ENCODE measurements at places on chromosomes 7 and 10.

- H3K4me1 ChIP-seq = peaks cover 21% of the 10 kb centered on the region
- no peak overlapping the region for H3K4me3 ChIP-seq
- H3K27ac ChIP-seq = no peak overlapping the region
- H3K27me3 ChIP-seq = peaks cover 63% of the 10 kb centered on the region
Measured at GRCh38 chr7:128362670-128363069, 1.2 kb upstream of the PRRT4 start.

- no peak overlapping the region for H3K27ac ChIP-seq
- H3K27me3 ChIP-seq = no peaks in the 10 kb centered on the region
- DNase-seq = no peak
- H3K36me3 ChIP-seq = peaks cover 35% of the 10 kb centered on the region
- H3K4me1 ChIP-seq = no peaks in the 10 kb centered on the region
Measured at GRCh38 chr7:7236041-7236440, 53.7 kb downstream of the C1GALT1 start.

- DNase-seq = no peak
- no peaks in the 10 kb centered on the region for H3K4me1 ChIP-seq
- no peaks in the 10 kb centered on the region for H3K27me3 ChIP-seq
- H3K4me3 ChIP-seq = no peak overlapping the region
Measured at GRCh38 chr7:147472556-147472955, 1118.0 kb upstream of the C7orf33 start.

DNA sequence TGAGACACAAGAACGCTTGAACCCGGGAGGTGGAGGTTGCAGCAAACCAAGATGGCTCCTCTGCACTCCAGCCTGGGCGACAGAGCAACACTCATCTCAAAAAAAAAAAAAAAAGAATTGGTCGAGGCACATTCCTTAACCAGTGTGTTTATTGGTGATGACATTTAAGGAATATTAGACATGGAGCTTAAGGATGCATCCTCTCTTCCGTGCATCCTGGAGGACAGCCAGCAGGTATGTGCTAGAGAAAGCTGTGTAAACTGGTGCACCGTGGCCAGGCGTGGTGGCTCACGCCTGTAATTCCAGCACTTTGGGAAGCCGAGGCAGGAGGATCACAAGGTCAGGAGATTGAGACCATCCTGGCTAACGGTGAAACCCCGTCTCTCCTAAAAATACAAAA is 11.8 kb downstream of the ZKSCAN1 start:
- no peak overlapping the region for H3K27ac ChIP-seq
- peaks cover 71% of the 10 kb centered on the region for H3K36me3 ChIP-seq
- H3K4me1 ChIP-seq = no peaks in the 10 kb centered on the region
- no peak overlapping the region for H3K4me3 ChIP-seq

- no peak overlapping the region for H3K4me3 ChIP-seq
- peak; percentile 64 for DNase-seq
- H3K27me3 ChIP-seq = peaks cover 30% of the 10 kb centered on the region
- H3K27ac ChIP-seq = no peak overlapping the region
Measured at GRCh38 chr10:69413221-69413865, 3.4 kb downstream of the TACR2 start.

GRCh38 chr10:29023678-29024077 is 265.2 kb upstream of the LYZL1 start:
- no peak overlapping the region for H3K4me3 ChIP-seq
- peaks cover 34% of the 10 kb centered on the region for H3K27me3 ChIP-seq
- no peaks in the 10 kb centered on the region for H3K36me3 ChIP-seq
- DNase-seq = no peak
- no peak overlapping the region for H3K27ac ChIP-seq

- no peak overlapping the region for H3K4me3 ChIP-seq
- peaks cover 3% of the 10 kb centered on the region for H3K4me1 ChIP-seq
- no peaks in the 10 kb centered on the region for H3K36me3 ChIP-seq
- DNase-seq = no peak
- H3K27me3 ChIP-seq = no peaks in the 10 kb centered on the region
Measured at GRCh38 chr7:38016567-38016966, 96.1 kb downstream of the EPDR1 start.

DNA sequence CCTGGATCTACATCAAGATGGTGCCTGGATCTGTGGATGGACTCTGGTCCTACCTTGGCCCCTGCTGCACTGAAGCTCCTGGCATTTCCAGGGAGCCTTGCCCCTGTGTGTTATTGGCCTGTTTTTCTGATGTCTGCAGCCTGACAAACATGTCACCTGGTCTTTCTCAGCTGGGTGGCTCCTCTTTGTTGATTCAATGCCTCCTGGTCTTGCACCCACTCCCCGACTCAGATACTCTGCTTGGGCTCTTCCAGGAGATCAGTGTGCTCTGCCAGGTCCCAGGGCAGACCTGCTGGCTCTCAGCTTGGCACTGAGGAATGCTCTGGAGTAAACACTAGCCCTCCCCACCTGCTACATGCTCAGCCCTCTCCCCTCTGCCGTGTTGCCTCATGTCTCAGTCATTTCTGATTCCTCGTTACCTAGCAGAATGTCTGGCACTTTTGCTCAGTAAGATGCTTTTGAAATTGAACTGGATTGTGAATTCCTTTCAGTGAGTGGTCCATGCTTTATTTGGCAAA is 253.3 kb upstream of the BMPER start:
- H3K27ac ChIP-seq = no peak overlapping the region
- no peak for DNase-seq

DNA sequence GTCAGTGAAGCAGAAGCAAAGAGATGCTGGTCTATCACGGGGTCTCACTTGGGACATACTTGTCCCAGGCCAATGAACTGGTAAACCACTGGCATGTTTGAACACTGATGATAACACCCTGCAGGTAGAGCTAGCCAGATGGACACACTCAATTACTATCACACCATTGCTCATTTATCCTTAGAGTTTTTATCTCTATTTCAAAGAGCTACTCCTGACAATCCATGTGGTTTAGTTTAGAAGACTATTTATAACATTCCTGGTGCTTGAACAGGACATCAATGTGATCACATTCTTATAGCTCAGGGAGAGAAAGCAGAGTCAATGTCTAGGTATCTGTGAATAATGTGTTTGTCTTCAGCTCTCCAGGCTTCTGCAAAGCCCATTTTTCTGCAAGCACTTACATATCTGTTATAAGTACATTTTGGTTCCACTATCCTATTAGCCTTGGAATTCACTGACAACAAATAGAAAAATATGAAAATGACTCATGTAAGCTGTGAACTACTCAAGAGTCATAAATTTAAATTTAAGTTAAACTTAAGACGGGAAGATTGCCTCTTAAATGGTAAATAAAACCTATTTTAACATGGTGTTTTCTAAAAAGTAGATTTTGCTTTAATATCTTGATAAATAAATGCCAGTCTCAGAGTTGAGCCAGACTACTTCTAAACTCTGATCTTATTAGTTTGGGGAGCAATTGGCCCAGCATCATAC is 106.7 kb upstream of the MBL2 start:
- no peak for DNase-seq
- no peak overlapping the region for H3K4me3 ChIP-seq
- H3K36me3 ChIP-seq = no peaks in the 10 kb centered on the region
- H3K4me1 ChIP-seq = no peaks in the 10 kb centered on the region

DNA sequence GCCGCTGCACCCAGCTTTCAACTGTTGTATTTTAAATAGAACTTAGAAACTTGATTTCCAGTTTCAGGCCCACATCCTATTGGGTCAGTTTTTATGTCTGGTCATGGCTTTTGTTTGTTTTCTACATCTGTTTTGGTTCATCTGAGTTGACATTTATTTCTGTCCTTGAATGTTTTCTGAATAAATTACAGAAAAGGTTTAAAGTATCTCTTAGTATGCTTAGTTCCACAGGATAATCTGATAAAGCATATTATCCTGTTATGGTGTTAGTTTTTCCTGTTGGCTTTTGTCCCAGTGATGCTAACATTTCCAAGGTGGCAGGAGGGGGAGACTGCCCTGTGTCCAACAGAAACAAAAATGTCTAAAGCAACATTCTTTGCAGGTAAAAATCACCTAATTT is 733.2 kb downstream of the INHBA start:
- no peaks in the 10 kb centered on the region for H3K27me3 ChIP-seq
- no peak overlapping the region for H3K27ac ChIP-seq
- no peaks in the 10 kb centered on the region for H3K4me1 ChIP-seq
- H3K4me3 ChIP-seq = no peak overlapping the region
- no peaks in the 10 kb centered on the region for H3K36me3 ChIP-seq

DNA sequence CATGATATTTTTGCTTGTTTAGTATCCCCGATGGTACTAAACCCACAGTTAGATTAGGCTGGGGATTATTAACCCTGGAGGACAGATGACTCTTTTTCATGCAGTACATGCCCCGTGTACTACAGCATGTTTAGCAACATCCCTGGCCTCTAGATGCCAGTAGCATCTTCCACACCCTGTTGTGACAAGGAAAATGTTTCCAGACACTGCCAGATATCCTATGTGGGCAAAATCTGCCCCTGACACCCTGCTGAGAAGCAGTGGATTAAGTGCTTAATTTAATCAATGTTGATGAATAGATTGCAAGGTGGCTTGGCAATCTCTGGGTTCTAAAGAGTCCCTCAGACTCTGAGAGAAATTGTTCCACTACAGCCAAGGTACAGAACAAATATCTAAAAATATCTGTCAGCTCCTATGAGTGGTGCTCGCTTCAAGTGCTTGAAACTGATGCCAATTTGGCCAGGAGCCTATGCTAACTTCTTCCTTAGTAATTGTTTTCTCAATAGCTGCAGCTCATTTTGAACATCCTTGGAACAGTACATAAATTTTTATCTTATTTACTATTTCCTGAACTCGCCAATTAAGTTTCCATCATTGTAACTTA is 247.0 kb downstream of the SORCS1 start:
- H3K4me1 ChIP-seq = no peaks in the 10 kb centered on the region
- H3K27ac ChIP-seq = no peak overlapping the region
- no peak overlapping the region for H3K4me3 ChIP-seq
- no peaks in the 10 kb centered on the region for H3K36me3 ChIP-seq
- no peaks in the 10 kb centered on the region for H3K27me3 ChIP-seq

DNA sequence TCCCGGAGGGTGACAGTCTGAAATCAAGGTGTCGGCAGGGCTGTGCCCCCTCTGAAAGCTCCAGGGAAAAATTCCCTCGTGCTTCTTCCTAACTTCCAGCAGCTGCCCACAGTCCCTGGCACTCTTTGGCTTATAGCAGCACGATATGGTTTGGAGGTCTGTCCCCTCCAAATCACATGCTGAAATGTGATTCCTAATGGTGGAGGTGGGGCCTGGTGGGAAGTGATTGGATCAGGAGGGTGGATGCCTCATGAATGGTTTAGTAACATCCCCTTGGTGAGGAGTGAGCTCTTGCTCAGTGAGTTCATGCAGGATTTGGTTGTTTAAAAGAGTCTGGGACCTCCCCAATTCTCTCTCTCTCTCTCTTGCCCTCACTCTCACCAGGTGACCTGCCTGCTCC is 51.1 kb downstream of the GPAM start:
- no peak overlapping the region for H3K4me3 ChIP-seq
- no peaks in the 10 kb centered on the region for H3K36me3 ChIP-seq
- DNase-seq = no peak
- no peaks in the 10 kb centered on the region for H3K4me1 ChIP-seq

- H3K27ac ChIP-seq = no peak overlapping the region
- no peak overlapping the region for H3K4me3 ChIP-seq
- no peaks in the 10 kb centered on the region for H3K36me3 ChIP-seq
- H3K27me3 ChIP-seq = peaks cover 38% of the 10 kb centered on the region
- H3K4me1 ChIP-seq = no peaks in the 10 kb centered on the region
Measured at GRCh38 chr7:130365511-130366441, 14.5 kb upstream of the CPA1 start.

- no peak for DNase-seq
- H3K27me3 ChIP-seq = no peaks in the 10 kb centered on the region
- peaks cover 24% of the 10 kb centered on the region for H3K4me1 ChIP-seq
- H3K4me3 ChIP-seq = peak overlapping the region; percentile 4
- peak overlapping the region; percentile 48 for H3K27ac ChIP-seq
- H3K36me3 ChIP-seq = peaks cover 22% of the 10 kb centered on the region
Measured at GRCh38 chr7:50312250-50313162, 8.0 kb downstream of the IKZF1 start.

- no peak overlapping the region for H3K27ac ChIP-seq
- peak overlapping the region; percentile 19 for H3K4me3 ChIP-seq
- no peaks in the 10 kb centered on the region for H3K36me3 ChIP-seq
- no peaks in the 10 kb centered on the region for H3K27me3 ChIP-seq
Measured at GRCh38 chr7:2646680-2647571, 15.1 kb downstream of the TTYH3 start.

GRCh38 chr10:122276611-122277208 is 5.6 kb downstream of the BTBD16 start:
- H3K4me3 ChIP-seq = no peak overlapping the region
- no peaks in the 10 kb centered on the region for H3K27me3 ChIP-seq
- no peaks in the 10 kb centered on the region for H3K36me3 ChIP-seq
- DNase-seq = peak; percentile 58

Measured in K562 (cell line).